ENCODE measurements at places on chromosomes 2 and 18.

DNA sequence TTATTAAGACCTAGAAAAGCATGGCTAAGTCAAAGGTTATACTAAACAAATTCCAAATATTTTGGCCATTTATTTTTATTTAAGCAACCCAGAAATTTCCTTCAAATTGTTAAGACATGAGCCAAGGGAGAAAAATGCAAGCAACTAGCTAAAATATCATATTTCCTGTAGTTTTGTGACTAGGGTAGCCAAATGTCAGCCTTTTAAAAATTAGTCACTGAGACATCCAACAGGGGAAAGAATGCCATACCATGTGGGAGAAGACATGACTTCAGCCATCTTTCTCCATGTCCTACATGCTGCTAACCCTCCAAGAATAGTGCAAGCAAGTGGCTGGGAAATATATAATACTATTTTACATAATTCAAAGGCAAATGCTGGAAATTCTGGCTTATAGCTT lies 197.9 kb downstream of the DSEL start:
- no peak for DNase-seq

GRCh38 chr2:36562973-36563532 lies 34.9 kb downstream of the FEZ2 start:
- no peak for DNase-seq

GRCh38 chr2:151165105-151165684 lies 96.5 kb downstream of the RBM43 start:
- DNase-seq: no peak

DNA sequence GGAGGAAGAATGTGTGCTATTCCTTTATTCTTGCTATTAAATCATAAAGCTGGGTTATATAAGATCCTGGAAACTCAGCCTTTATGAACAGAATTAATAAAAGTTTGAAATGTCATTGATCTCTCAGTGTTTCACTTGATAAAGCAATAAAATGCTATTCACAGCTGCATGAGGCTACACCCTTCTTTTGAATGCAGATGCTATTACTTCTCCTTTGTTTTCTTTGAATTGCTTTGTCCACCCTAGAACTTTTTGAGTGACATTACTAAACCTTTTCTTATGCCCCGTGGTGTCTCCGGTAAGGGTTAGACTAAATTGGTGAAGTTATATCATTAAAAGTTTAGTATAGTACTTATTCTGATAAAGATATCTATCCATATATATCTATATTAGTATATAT lies 18.9 kb downstream of the SERPINB5 start:
- no peak for DNase-seq

- DNase-seq: no peak
Observed at GRCh38 chr2:961786-962185, 11.1 kb downstream of the SNTG2 start.

DNA sequence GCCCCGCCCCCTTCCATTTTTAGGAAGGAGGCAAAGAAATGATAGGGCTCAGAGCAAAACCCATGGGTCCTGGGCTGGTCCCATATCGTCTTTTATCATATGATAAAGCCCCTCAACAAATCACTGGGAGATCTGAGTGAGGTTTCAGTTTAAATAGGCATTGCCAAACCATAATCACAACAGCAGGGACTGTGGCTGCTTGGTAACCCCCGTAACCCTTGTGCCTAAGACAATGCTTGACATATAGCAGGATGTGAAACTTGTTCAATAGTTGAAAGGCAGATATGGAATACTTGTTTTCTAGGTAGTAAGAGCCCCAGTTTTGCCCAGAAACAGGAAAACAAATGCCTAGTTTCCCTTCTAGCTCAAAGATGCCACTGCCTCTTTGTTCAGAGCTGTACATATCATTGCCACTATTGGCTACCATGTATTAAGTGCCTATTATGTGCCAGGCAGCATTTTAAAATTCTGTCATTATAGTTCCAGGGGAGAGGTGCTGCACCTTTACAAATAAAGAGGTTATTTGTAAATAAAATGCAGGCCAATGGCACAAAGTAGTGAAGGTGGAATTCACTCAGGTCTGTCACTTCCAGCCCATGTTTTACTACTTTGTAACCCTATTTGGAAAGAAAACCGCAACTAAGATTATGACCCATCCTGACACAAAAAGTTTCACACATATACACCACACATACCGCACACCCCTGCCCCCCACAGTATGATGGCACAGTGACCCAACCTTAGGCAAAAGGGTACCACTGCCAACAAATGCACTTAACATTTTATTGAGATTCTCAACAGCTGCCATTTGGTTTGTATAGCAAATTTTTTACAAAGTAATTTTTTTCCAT lies 14.2 kb downstream of the NAGK start:
- DNase-seq: no peak

- DNase-seq: no peak
Observed at GRCh38 chr2:154193246-154193645, 321.5 kb downstream of the GALNT13 start.

GRCh38 chr2:86764661-86765309 lies 25.9 kb downstream of the CD8A start:
- peak; percentile 17 for DNase-seq

- no peak for DNase-seq
Observed at GRCh38 chr2:196555726-196556125, 83.8 kb upstream of the CCDC150 start.

DNA sequence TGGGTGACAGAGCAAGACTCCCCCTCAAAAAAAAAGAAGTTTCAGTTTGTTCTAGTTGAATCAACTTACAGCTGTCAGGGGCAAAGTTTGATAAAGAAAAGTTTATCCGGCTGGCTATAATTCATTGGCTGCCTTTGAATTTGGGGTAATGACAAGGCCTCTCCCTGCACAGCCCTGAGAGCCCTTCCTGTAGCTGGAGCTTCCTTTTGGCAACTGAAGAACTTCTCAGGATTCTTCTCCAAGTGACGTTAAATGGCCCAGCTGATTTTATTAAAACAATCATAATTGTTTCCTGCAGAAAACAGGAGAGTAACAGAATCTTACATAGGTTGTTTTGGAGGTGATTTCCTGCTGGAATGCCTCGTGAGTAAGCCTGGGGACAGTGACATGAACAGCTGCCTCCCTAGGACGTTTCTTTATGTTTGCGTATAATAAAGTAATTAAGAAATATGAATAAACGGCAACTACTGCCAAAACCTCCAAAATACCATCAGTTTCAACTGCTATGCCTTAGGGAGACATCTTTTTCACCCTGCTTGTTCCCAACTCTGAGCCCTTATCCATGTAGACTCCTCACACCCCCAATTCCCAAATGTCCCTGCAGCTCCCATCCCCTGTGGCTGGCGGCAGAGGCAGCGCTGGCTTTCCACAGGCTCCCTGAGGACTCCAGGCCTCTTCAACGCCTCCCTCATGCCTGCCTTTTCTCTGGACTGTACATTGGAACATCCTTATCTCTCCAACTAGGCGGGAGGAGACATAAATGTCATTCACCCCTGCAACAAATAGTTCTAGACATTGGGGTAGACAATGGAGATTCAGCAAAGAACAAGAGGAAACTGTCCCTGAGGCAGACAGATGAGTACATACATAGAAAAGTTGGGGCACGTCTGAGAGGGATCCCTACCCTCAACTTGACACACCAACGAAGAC lies 59.2 kb upstream of the FZD7 start:
- DNase-seq: no peak

Measured in GM12891 (cell line).